Foreskin melanocyte (primary cell): ENCODE measurements at places on chromosomes 5 and 9.

- DNase-seq = no peak
Measured at GRCh38 chr5:73692166-73692640, 66.2 kb downstream of the ARHGEF28 start.

DNA sequence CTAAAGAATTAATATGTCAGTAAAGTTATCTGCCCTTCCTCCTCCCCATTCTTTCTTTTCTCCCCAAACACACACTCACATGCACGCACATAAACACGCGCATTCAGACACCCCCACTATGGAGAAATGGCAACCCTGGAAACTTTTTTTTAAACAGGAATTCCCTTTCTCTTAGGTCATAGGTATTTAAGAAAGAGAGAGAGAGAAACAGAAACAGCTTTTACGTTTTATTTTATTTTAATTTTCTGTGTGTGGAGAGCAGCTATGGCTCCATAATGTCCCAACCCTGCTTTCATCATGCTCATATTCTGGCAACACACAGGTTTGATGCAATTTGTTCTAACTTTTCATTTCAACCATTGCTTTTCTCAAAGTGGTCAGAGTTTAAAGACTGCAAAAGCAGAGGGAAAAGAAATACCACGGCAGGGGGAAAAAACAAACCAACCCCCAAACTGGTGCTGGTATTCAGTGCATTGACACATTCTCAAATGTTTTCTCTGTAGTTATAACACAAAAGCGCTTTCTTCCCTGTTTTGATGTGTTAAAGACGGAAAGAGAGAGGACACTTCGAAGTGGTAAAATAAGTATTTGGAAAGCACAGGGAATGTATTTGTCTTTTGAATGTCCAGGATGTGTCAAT is 126.0 kb upstream of the TMEM161B start:
- no peak for DNase-seq

GRCh38 chr9:128026773-128027541 is 40.2 kb downstream of the NAIF1 start:
- DNase-seq = no peak

DNA sequence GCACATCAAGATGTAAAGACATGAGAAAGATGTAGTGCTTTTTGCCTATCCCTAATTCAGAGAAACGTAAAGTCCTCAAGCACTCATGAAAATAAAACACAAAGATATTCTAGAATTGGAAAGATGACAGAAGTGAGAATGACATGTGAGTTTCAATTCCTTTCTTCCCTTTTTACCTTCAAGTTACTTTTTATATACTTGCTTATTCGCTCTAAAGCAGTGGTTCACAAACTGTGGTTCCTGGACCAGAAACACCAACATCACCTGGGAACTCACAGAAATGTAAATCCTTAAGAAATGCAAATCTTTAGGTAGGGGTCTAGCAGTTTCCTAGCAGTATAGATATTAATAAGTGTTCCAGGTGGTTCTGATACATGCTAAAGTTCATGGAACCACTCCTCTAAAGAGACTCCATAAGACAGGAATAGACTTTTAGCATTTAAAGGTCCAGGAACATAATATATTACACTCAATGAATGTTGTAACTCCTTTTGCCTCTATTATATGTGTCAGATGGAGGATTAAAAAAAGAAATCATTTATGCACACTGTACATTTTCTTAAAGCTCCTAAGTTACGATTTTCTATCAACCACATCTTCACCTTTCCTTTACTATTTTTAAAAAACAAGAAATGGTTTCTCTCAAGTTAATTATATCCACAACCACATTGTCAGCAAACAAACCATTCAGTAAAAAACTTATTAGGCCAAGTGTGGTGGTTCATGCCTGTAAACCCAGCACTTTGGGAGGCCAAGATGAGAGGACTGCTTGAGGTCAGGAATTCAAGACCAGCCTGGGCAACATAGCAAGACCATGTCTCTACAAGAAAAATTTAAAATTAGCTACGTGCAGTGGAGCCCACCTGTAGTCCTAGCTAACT is 39.9 kb downstream of the ERP44 start:
- no peak for DNase-seq

- peak; percentile 22 for DNase-seq
Measured at GRCh38 chr5:165209101-165209727, 1703.8 kb downstream of the MAT2B start.

DNA sequence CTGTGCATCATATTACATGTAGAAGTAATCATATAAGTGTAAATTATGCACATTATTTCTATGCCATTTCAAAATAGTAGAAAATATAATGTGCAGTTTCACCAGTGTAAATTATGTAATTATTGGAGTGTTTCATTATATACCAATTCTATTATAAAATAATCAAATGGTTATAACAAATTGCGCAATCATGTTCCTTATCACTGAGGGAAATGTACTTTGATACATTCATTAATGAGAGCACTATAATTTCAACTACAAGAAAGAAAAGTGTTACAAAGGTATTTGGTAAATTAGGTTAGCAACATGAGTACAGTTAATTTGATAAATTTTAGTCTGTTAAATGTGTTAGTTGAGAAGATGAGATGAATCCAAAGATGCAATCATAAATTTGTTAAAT is 421.5 kb upstream of the CDH10 start:
- no peak for DNase-seq

GRCh38 chr9:126550891-126551351 is 62.8 kb upstream of the LMX1B start:
- no peak for DNase-seq

DNA sequence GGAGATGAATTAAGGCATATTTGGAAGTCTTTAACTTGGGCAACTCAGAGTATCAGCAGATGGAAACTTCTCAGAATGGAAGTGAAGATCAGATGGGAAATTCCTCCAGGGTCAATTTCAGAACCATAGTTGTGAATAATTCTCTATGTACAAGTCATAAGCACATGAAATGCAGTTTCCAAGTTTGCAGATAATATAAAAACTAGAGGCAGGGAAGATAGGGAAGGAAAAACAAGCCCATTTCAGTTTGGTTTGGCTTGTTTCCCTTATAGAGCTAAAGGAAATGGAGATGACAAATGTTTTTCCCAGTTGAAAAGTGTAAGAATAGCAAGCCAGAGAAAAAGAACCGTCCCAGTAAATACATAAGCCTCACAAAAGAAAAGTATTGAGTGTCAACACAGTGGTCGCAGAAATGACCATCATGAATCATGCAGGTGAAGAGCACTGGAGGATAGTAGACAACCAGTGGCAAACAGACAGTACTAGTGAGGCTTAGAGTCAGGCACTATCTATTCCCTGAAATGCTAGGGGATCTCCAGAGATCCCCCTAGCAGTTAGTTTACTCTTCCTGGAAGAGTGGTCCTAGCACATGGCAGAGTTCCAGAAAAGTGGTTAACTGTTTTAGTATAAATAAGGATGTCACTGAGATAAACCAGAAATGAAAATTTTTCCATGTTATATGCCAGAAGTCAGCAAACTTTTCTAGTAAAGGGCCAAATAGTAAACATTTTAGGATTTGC is 245.9 kb downstream of the SAXO1 start:
- DNase-seq = peak; percentile 65

DNA sequence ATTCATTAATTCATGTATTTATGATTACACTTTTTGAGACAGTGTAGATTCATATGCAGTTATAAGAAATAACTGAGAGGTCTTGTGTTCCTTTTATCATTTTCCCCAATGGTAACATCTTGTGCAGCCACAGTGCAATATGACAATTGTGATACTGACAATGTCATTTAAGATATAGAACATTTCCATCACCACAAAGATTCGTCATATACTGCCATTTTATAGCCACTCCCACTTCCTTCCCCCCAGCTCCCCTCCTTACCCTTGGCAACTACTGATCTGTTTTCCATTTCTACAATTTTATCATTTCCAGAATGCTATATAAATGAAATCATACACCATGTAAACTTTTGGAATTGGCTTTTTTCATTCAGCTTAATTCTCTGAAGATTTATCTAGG is 53.8 kb downstream of the NR2F1 start:
- DNase-seq = no peak

GRCh38 chr5:163193886-163194285 is 243.5 kb upstream of the CCNG1 start:
- DNase-seq = no peak

DNA sequence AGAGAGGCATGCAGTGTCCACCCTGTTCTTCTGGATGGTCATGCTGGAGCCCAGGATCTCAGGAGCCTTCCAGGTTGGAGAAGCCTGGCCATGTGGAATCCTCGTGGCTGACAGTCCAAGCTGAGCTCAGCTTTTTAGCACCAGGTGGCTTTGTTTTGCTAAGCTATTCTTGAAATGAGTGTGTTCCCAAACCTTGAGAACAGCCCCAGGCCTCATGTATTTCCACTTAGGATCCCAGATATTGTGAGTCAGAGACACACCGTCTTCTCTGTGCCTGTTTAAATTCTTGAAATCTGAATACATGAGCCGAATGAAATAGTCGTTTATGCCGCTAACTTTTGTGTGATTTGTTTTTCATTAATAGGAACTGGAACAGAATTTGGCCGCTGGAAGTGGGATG is 61.2 kb downstream of the IRX2 start:
- DNase-seq = no peak

DNA sequence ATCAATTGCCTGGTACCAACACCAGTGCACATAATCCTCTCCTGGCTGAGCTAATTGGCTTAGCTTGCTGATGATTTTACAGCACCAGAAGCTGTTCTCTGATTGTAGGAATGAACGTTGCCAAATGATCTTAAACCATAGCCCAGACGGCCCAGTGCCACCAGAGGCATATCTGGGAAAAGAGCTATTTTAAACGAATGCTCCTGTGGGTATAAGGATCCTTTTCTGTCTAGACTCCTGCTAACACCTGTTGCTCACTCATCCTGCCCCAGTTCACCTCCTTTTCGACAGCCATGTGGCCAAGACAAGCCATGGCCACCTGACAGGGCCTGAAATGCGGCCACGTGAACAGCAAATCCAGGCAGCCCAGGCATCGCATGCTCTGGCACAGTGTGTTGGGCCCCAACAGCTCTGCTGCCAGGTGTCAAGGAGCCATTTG is 289.9 kb upstream of the SLC30A5 start:
- DNase-seq = no peak

- DNase-seq = no peak
Measured at GRCh38 chr9:20002011-20002410, 213.2 kb upstream of the SLC24A2 start.

DNA sequence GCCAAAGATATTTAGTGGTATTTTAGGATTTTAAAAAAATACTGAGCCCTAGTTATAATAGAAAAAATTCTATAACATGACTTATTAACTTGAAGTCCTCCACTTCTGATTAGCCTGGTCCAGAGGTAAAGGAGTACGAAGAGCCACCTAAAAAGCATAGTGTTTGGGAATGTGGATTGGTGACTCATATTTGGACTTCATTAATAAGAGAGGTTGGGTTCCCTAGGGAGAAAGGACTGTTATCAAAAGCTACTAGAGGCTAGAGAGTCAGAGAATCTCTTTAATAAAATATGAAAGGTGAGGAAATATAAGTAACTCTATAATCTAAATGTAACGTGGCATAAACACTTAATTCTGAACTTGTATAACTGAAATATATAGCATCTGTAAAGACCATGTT is 180.7 kb upstream of the TARS1 start:
- DNase-seq = no peak

GRCh38 chr9:15374825-15375224 is 47.9 kb upstream of the SNAPC3 start:
- no peak for DNase-seq

- no peak for DNase-seq
Measured at GRCh38 chr9:130498298-130498917, 53.6 kb downstream of the ASS1 start.

GRCh38 chr9:4293293-4293941 is 6.5 kb downstream of the GLIS3 start:
- DNase-seq = peak; percentile 12

DNA sequence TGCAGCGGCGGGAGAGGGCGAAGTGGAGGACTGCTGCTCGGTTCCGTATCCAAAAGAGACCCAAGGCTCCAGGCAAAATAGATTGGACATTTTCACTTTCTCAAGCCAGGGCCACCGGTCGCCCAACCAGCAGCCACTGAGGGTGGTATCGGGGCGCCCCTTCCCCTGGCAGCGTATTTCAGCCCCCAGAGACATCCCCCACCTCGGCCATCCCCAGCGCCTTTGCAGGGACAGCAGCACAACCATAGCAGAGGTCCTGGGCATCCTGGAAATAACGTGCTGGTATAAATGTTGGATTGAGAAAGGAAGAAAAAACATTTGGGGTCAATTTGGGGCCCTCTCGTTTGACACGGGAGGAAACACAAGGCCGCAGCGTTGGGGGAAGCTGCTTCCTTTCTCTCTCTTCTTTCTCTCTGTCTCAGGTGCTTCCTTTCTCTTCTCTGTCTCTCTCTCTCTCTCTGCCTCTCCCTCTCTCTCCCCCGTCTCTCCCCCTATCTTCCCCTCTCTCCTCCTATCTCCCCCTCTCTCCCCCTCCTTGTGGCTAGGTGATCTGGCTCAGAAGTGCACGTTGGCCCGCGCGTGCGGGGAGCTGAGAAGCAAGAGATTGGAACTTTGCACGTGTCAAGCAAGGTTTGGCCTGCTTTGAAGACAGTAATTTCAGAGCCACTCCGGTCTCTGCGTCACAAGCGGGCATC is 624 bp upstream of the RETREG1 start:
- no peak for DNase-seq

DNA sequence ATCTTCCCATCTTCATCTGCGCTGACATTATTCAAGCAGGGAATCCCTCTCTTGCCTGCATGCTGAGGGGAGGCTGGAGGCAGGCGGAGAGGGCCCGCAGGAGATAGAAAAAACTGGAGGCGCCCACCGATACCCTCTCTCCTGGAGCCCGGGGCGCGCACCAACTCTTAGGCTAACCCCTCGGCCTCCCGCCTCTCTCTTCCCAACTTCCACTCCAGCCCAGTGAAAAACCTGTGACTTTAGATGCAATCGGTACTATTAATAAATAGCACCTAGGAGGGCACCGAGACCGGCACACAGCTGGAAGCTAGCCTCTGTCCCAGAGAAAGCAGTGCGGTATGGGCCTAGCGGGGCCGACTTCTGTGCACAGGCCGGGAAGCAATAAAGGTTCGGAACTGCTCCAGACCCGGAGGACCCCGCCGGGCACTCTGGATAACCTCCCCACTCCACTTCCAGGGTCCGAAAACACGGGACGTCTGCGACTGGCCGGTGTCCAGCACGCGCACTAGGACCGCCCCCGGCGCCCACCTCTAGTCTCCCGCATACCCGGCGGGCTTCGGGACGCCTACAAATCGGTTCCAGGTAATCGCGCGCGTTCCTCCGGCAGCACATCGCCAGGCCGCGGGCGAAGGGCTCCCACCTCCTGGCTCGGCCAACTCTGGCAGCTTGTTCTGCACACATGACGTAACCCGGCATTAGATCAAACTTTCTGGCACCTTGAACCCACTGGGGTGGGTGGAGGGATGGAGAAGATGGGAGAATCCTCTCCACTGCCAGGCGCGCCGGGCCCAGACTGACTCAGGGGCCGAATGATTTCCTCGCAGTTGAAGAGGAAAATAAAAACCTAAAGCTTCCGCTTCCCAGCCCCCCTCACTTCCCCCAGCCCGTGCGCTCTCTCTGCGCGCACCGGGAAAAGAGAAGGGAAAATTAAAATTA is 1.4 kb downstream of the EFNA5 start:
- no peak for DNase-seq

DNA sequence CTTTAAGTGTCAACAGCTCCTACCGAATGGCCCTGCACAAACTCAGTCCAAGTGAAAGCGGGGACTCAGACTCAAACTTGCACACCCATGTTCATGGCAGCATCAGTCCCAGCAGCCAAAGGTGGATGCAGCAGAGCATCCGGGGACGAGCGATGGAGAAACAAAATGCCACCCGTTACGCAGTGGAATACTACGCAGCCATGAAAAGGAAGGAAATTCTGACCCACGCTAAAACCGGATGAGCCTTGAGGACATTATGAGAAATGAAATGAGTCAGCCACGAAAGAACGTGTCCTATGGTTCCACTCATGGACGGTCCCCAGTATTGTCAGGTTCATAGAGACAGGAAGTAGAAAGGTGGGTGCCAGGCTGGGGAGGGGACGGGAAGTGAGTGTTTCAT is 48.6 kb upstream of the NOTCH1 start:
- DNase-seq = no peak
